ENCODE measurements at places on chromosomes 2 and 18. TPM values are rescaled to one million over a fixed set of nuclear protein-coding genes. Genes with fewer than 3 reads are reported as not detected.
A peak's percentile ranks its signal among the peaks of the same experiment; 100 is the strongest.

DNA sequence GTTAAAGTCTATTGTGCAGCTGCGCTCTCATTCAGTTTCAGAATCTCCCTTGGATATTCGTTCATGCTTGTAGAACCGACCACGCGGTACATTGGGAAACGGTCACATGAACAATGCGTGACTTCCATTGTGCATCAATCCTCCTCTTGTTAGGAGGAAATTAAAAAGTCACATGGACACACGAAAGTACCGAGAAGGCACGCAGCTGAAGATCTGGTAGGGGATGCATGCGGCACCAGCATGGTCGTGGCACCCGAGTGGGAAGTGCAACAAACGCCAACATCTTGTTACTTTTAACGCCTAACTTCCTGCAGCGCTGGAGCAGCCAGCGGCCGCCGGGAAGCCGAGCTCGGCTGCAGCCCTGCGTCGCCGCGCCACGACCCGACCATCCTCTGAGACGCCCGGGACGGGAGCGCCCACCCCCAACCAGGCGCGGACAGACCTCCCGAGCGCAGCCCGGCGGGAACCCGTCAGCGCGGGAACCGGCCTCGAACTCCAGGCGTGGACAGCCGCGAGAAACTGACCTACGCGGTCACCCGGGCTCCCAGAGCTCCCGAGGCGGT, 412 bp downstream of the OSBPL1A start:
- peak; percentile 70 for DNase-seq

DNA sequence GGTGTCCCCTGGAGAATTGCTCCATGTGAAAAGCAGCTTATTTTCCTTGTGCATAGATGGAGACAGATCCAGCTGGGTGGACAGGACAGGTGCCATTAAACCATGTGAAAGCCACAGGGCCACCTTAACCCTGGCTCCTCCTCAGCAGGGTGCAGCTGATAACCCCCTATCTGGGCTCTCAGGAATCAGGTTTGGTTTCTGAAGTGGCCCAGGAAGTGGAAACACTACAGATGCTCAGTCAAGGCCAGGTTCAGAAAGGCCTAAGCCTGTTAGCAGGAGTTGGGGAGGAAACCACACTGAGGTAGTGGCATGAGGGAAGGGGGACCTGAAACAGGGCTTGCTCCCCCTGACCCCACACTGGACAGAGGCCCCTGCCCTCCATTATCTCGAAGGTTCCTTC, 217.0 kb downstream of the SPP2 start:
- DNase-seq: no peak

GRCh38 chr2:54760310-54760709, 36.8 kb downstream of the EML6 start:
- no peak for DNase-seq

- no peak for DNase-seq
These were observed 56.1 kb upstream of the NAB1 start for GRCh38 chr2:190592831-190593230.

GRCh38 chr2:197994751-197995150, 190.4 kb downstream of the PLCL1 start:
- no peak for DNase-seq

- DNase-seq: no peak
These were observed 15.0 kb upstream of the SERPINB3 start for GRCh38 chr18:63676526-63677323.

GRCh38 chr2:84989422-84989821, 18.5 kb downstream of the KCMF1 start:
- no peak for DNase-seq

SKOR2 gene
- total RNA-seq: not detected

CRYGD gene
- total RNA-seq: not detected

GPR17 gene
- total RNA-seq: 0.31 TPM

SUCLG1 gene
- 201 TPM for total RNA-seq

ZAP70 gene
- 2.9 TPM for total RNA-seq

CAPN13 gene
- total RNA-seq: 58.5 TPM

All from left colon (tissue), 2 donors.